Right atrium auricular region (tissue), 2 donors: ENCODE measurements at places on chromosomes 12 and 14. TPM values are rescaled to one million over a fixed set of nuclear protein-coding genes. Genes with fewer than 3 reads are reported as not detected.

The TAS2R7 gene
- not detected for total RNA-seq

The PLA2G1B gene
- not detected for total RNA-seq

The MYBPC1 gene
- 3.0 TPM for total RNA-seq

The LTB4R gene
- 1.9 TPM for total RNA-seq

The DBX2 gene
- 0.19 TPM for total RNA-seq

The GCN1 gene
- total RNA-seq: 36.0 TPM

DNA sequence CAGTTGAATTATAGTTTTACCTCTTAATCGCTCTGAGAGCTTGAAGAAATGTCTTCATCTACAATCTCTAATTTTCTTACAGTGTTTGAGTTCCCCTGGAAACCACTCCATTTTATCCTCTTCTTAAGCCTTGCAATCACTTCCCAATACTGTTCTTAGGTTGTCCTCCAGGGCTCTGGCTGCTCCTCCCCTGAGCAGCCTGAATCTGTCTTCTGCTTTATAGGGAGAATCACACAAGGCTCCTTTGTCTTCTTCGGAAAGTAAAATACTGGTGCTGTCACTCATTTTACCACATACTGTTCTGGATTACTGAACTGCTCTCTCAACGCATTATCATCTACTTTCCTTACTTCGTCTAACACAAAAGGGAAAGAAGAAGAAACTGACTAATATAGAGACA, 133.7 kb downstream of the MDGA2 start:
- no peak for DNase-seq

- DNase-seq: no peak
Measured at GRCh38 chr14:62470935-62471334, 574.3 kb downstream of the KCNH5 start.

DNA sequence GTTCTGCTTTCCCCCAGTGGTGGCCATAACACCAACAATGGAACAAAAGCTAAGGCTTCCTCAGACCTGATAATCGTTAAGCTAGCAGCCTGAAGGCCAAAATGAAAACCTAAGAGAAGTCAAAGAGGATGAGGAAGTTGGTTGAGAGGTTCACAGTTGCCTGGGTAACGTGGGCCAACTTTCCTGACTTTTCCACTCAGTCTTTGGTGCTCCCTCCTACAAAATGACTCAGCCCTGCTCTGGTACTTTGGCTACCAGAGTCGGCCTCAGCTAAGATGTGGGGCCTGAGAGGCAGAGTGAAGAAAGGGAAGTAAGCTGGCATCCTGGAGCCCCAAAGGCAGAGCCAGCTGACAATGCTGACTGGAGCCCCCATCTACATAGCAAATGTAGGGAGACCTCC, 14.9 kb upstream of the FKBP11 start:
- no peak for DNase-seq

GRCh38 chr14:79279645-79280597, 931.4 kb downstream of the DIO2 start:
- DNase-seq: no peak

GRCh38 chr12:124162151-124163110, 132.5 kb upstream of the RFLNA start:
- no peak for DNase-seq

- no peak for DNase-seq
Measured at GRCh38 chr12:49296034-49296835, 1.3 kb downstream of the PRPH start.

- no peak for DNase-seq
Measured at GRCh38 chr12:116613256-116613655, 54.1 kb downstream of the MAP1LC3B2 start.

- DNase-seq: no peak
Measured at GRCh38 chr12:25979563-25979962, 21.1 kb downstream of the RASSF8 start.

DNA sequence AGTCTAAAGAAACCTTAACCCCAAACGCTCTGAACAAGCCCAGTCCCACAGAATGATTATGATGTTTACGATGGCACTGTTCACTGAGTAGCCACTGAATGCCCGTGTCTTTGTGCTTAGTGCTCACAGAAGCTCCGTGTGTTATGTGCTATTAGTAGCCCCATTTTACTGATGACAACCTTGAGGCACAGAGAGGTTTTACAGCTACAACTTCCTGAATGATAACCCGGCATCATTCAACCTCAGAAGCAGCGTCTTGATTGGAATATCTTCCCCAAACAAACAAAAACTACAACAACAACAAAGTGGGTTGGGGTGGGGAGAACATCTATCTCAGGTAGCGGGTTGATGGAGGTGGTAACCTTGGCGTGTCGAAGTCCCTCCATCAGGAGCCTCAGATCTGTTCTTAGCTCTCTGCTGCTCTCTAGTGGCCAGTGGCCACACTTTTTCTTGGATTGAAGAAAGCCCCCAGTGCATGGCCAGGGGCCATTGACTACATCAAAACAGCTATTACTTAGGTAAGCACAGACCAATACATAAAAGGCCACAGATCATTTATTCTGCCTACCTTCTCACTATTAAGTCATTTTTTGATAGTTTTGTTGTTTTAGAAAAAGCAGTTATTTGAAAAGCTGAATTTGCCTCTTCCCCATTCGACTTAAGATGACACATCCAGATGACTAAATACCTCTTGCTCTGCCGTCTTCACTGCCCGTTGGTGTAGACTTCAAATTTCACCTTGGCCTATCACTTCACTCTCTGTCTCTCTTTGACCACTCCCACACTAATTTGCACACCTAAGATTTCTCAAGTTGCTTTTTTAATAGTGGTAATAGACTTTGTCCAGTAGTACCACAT, 376.9 kb downstream of the GALC start:
- no peak for DNase-seq

- no peak for DNase-seq
Measured at GRCh38 chr14:104130974-104131651, 7.3 kb upstream of the KIF26A start.
